ENCODE measurements at places on chromosomes 7 and 10. TPM values are rescaled to one million over a fixed set of nuclear protein-coding genes. Genes with fewer than 3 reads are reported as not detected.

PRSS37 gene
- not detected for total RNA-seq

- peak; percentile 10 for DNase-seq
Observed at GRCh38 chr10:100327007-100327717, 2.9 kb downstream of the PKD2L1 start.

- DNase-seq, result no peak
Observed at GRCh38 chr7:158422887-158423560, 164.6 kb downstream of the PTPRN2 start.

DNA sequence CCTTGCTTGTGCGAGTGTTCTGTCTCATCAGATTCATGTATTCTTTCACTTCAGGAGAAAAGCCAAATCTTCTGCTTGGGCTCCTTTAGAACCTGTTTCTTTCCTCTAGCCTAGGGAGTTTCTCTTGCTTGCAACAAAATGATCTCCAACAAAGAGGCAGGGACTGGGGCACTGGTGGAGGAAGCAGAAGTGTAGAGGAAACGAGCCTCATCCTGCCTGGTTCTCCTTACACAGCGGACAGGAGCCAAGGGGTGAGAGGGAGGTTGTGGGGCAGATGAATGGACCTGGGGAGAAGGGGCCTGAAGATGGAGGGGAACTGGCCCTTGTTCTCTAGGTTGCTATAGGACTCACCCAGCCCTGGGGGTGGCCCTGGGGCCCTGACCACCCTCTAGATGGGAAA, 141.1 kb downstream of the PKD1L1 start:
- DNase-seq, result no peak

- DNase-seq, result no peak
Observed at GRCh38 chr7:106248600-106248999, 36.2 kb downstream of the NAMPT start.

AGMO gene
- total RNA-seq, result not detected

KLF6 gene
- 98.6 TPM for total RNA-seq

- DNase-seq, result no peak
Observed at GRCh38 chr10:63264617-63265221, 131.6 kb downstream of the NRBF2 start.

FAM25A gene
- not detected for total RNA-seq

DNA sequence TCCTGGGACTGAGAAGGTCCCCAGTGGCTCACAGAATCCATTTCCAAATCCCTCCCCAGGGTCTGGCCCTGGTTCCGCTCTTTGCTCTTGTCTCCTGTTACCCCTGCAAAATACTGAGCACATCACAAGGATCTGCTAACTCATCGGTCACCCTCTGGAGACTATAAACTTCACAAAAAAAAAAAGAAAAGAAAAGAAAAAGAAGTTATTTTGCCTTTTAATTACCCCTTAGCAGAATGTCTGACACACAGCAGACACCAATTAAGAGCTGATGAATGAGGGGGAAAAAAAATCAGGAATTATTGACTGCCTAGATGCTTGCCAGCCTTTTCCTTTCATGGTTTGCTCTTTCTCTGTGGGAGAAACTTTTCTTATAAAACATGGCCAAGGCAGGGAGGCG, 578.7 kb downstream of the GRID1 start:
- no peak for DNase-seq

DNA sequence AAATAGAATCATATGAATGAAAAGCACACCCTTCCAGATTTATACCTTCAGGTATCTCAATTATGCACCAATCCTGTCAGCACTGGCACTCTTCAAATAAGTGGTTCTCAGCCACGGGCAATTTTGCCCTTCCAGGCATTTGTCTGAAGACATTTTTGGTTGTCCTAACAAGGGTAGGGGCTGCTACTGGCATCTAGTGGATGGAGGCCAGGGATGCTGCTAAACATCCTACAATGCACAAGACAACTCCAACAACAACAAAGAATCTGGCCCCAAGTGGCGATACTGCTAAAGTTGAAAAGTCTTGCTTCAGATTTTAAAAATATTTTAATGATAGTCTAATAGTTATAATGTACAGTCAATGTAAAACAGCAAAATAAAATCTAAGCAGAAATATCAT, 16.1 kb downstream of the CCDC186 start:
- DNase-seq, result no peak

TRIM50 gene
- total RNA-seq, result not detected

DNA sequence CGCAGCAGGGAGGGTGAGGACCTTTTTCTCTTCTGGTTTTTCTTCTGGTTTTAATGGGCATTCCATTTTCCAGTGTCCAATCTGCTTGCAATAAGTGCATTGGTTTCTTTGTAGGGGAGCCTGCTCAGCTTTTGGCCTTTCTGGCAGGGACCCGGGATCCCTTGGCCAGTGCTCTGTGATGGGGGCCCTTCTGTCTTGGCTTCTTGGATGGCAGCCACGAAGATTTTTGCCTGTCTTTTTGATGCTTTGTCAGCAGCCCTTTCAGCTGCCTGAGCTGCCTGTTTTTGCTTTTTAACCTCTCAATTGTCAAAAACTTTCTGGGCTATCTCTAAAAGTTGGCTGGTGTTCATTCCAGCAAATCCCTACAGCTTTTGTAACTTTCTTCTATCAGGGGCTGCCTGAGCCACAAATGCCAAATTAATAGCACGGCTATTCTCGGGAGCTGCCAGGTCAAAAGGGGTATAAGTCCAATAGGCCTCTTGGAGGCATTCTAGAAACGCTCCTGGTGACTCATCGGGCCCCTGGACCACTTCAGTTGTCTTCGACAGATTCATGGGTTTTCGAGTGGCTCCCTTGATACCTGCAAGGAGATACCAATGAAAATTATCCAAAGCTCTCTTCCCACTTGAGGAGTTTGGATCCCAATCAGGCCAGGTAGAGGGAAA, 179.9 kb upstream of the MBL2 start:
- DNase-seq, result no peak

- peak; percentile 87 for DNase-seq
Observed at GRCh38 chr7:100801833-100802568, 25.3 kb downstream of the EPHB4 start.
